ENCODE measurements at places on chromosomes 2 and 18. TPM values are rescaled to one million over a fixed set of nuclear protein-coding genes. Genes with fewer than 3 reads are reported as not detected.

DNA sequence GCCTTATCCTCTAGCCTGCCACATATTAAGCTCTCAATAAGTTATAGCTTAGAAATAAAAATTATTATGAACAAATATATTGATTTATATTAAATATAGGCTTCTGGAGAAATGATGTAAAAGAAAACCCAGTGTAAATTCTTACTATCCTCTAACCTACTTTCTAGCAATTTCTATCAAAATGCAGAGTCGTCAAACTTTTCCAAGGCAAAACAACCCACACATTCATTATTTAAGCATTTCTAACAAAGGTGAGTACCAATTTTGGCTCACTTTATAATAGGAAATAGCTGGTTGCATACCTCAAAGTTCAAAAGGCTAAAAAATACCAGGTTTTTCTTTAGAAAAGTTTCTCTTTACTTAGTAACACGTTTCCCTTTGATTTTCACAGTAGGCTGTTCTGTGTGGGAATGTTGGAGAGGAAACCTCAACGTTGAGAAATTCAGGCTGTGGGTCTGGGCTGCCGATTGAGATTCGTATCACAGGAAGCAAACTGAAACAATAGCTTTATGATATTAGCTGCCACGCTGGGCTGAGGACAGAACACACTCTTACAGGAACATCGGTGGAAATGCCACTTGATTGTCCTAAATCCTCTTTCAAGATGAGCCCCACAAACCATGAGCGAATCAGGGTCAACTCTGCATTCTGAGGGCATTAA lies 53.0 kb downstream of the EPAS1 start:
- H3K27ac ChIP-seq: no peak overlapping the region
- no peaks in the 10 kb centered on the region for H3K27me3 ChIP-seq
- no peak overlapping the region for H3K4me3 ChIP-seq
- H3K36me3 ChIP-seq: peaks cover 12% of the 10 kb centered on the region
- DNase-seq: no peak

DNA sequence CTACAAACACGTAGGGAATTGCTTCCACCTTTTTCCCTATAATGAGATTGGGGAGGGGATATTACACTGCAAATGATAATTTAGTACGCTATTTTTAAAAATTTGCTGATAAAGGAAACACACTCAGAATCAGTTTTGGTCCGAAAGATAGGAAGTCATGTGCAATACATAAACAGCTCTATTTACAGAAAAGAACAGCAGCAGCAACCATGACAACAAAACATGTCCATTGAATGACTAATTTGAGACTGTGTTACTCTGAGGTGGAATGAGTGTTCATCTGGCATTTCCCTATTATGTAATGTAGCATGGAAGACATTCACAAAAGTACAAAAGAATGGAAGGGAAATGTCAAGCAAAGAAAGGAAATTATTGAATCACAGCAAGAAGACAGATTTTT lies 337.2 kb downstream of the NBAS start:
- H3K4me3 ChIP-seq: no peak overlapping the region
- H3K27me3 ChIP-seq: no peaks in the 10 kb centered on the region
- peaks cover 16% of the 10 kb centered on the region for H3K36me3 ChIP-seq
- no peak for DNase-seq
- H3K4me1 ChIP-seq: peaks cover 5% of the 10 kb centered on the region
- H3K27ac ChIP-seq: no peak overlapping the region

The MAP3K19 gene
- not detected for total RNA-seq

GRCh38 chr2:236702657-236703372 lies 133.2 kb downstream of the ACKR3 start:
- no peaks in the 10 kb centered on the region for H3K27me3 ChIP-seq
- H3K27ac ChIP-seq: no peak overlapping the region
- DNase-seq: no peak

- no peak for DNase-seq
- H3K27ac ChIP-seq: no peak overlapping the region
- no peaks in the 10 kb centered on the region for H3K36me3 ChIP-seq
- H3K4me3 ChIP-seq: no peak overlapping the region
- H3K4me1 ChIP-seq: no peaks in the 10 kb centered on the region
Measured at GRCh38 chr2:126638746-126639145, 17.2 kb upstream of the GYPC start.

The RGPD4 gene
- total RNA-seq: 0.35 TPM

DNA sequence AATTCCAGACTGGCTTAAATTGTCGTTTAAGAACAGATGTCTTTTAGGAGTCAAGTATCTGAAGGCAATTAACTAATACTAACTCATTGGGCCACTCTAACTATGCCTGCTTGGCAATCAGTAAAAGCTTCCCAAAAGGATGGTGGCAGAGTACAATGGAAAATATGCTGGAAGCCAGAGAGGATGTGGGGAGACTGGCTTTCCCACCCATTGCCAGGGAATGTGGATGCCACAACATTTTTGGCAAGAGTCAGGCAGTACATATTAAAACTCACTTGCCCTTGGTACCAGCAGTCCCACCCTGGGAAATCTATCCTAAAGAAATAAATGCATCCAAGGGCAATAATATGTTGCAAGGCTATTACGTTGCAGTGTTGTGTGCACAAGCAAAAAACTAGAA lies 74.0 kb upstream of the FZD7 start:
- H3K27ac ChIP-seq: no peak overlapping the region
- H3K4me1 ChIP-seq: no peaks in the 10 kb centered on the region
- H3K27me3 ChIP-seq: peaks cover 8% of the 10 kb centered on the region

- H3K4me1 ChIP-seq: no peaks in the 10 kb centered on the region
- no peaks in the 10 kb centered on the region for H3K36me3 ChIP-seq
- no peak for DNase-seq
Measured at GRCh38 chr2:241051578-241052487, 50.3 kb downstream of the MTERF4 start.

The DES gene
- total RNA-seq: not detected

The C2orf78 gene
- total RNA-seq: not detected

GRCh38 chr2:111186121-111186715 lies 65.5 kb downstream of the BCL2L11 start:
- no peak overlapping the region for H3K4me3 ChIP-seq
- no peak for DNase-seq
- no peak overlapping the region for H3K27ac ChIP-seq
- H3K4me1 ChIP-seq: no peaks in the 10 kb centered on the region
- peaks cover 16% of the 10 kb centered on the region for H3K27me3 ChIP-seq
- no peaks in the 10 kb centered on the region for H3K36me3 ChIP-seq

- peaks cover 10% of the 10 kb centered on the region for H3K27me3 ChIP-seq
- H3K36me3 ChIP-seq: no peaks in the 10 kb centered on the region
- DNase-seq: no peak
Measured at GRCh38 chr2:239037559-239037910, 189.7 kb downstream of the TWIST2 start.

- no peak overlapping the region for H3K4me3 ChIP-seq
- no peaks in the 10 kb centered on the region for H3K27me3 ChIP-seq
- no peak for DNase-seq
- H3K36me3 ChIP-seq: no peaks in the 10 kb centered on the region
- H3K27ac ChIP-seq: no peak overlapping the region
Measured at GRCh38 chr2:66699793-66700676, 265.1 kb downstream of the MEIS1 start.

DNA sequence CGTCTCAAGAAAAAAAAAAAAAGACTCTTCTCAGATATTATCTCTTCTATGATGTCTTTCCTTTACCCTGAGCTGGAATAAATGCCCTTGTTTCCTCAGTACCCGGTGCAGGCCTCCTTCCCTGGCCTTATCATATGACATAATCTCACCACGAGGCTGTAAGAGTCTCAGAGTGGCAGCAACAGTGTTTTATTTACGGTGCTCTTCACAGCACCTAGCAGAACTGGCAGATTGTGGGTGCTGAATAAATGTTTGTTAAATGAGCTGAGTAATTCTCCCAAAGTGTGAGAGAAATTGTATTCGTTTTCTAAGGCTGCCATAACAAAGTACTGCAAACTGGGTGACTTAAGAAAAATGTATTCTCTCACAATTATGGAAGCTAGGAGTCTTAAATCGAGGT lies 82.8 kb upstream of the CD28 start:
- no peak overlapping the region for H3K27ac ChIP-seq
- DNase-seq: no peak
- peaks cover 10% of the 10 kb centered on the region for H3K27me3 ChIP-seq
- H3K4me1 ChIP-seq: peaks cover 3% of the 10 kb centered on the region

- H3K36me3 ChIP-seq: no peaks in the 10 kb centered on the region
- H3K27ac ChIP-seq: no peak overlapping the region
- no peak for DNase-seq
- no peaks in the 10 kb centered on the region for H3K27me3 ChIP-seq
- no peaks in the 10 kb centered on the region for H3K4me1 ChIP-seq
Measured at GRCh38 chr2:219959471-219959870, 332.0 kb downstream of the SLC4A3 start.

The LAMA3 gene
- not detected for total RNA-seq

The SERPINB2 gene
- total RNA-seq: not detected

- H3K4me1 ChIP-seq: peaks cover 11% of the 10 kb centered on the region
- DNase-seq: no peak
- H3K27me3 ChIP-seq: peaks cover 37% of the 10 kb centered on the region
- no peak overlapping the region for H3K4me3 ChIP-seq
- no peak overlapping the region for H3K27ac ChIP-seq
Measured at GRCh38 chr2:26177122-26177521, 4.2 kb downstream of the GAREM2 start.

- no peak overlapping the region for H3K27ac ChIP-seq
- no peak overlapping the region for H3K4me3 ChIP-seq
- peaks cover 25% of the 10 kb centered on the region for H3K27me3 ChIP-seq
- no peaks in the 10 kb centered on the region for H3K36me3 ChIP-seq
- H3K4me1 ChIP-seq: peaks cover 1% of the 10 kb centered on the region
- DNase-seq: no peak
Measured at GRCh38 chr18:23718243-23718720, 29.0 kb downstream of the LAMA3 start.

GRCh38 chr18:36509646-36510197 lies 212.2 kb downstream of the FHOD3 start:
- H3K27ac ChIP-seq: no peak overlapping the region
- no peaks in the 10 kb centered on the region for H3K36me3 ChIP-seq
- no peak overlapping the region for H3K4me3 ChIP-seq
- no peak for DNase-seq

The OBSL1 gene
- total RNA-seq: 0.16 TPM

The ALPP gene
- total RNA-seq: not detected

The IMMT gene
- total RNA-seq: 162 TPM

The GLI2 gene
- total RNA-seq: 1.3 TPM

The RASGRP3 gene
- total RNA-seq: 22.9 TPM

GRCh38 chr2:163731735-163732134 lies 4.1 kb downstream of the FIGN start:
- DNase-seq: no peak
- H3K27me3 ChIP-seq: peaks cover 16% of the 10 kb centered on the region
- H3K4me3 ChIP-seq: no peak overlapping the region
- no peaks in the 10 kb centered on the region for H3K4me1 ChIP-seq
- H3K36me3 ChIP-seq: peaks cover 4% of the 10 kb centered on the region

The GDF7 gene
- not detected for total RNA-seq

- H3K27me3 ChIP-seq: peaks cover 3% of the 10 kb centered on the region
- H3K36me3 ChIP-seq: no peaks in the 10 kb centered on the region
- peaks cover 1% of the 10 kb centered on the region for H3K4me1 ChIP-seq
- no peak overlapping the region for H3K4me3 ChIP-seq
- DNase-seq: no peak
Measured at GRCh38 chr2:55498582-55498981, 20.9 kb upstream of the CFAP36 start.

DNA sequence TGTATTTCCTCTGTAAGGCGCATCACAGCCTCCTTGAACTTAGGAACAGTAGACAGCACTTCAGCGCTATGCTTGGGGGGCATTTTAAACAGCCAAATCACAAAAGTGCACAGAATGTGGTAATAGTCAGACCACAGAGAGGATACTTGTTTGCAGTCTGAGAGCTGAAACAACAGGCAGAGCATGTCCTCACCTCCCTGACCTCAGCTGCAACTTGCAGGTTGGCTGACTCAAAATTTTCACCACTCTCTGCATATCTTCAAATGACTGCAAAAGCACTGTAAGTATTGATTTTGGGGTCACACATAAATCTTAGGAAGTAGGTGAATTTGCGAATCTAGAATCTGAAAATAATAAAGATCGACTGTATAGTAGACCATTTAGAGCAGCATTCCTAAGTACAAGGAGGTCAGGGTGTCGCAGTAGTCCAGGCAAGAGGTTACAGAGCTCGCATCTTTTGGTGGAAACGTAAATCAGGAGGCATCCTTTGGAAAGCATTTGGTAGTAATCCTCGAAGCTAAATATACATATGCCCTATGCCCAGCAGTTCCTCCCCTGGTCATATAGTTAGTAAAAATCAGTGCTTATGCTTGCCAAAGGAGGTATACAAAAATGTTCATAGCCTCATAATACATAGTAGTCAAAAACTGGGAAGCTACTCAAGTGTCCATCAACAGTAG lies 108.2 kb upstream of the MYCN start:
- no peak for DNase-seq
- H3K36me3 ChIP-seq: no peaks in the 10 kb centered on the region
- H3K4me3 ChIP-seq: no peak overlapping the region
- no peaks in the 10 kb centered on the region for H3K27me3 ChIP-seq
- H3K27ac ChIP-seq: no peak overlapping the region

DNA sequence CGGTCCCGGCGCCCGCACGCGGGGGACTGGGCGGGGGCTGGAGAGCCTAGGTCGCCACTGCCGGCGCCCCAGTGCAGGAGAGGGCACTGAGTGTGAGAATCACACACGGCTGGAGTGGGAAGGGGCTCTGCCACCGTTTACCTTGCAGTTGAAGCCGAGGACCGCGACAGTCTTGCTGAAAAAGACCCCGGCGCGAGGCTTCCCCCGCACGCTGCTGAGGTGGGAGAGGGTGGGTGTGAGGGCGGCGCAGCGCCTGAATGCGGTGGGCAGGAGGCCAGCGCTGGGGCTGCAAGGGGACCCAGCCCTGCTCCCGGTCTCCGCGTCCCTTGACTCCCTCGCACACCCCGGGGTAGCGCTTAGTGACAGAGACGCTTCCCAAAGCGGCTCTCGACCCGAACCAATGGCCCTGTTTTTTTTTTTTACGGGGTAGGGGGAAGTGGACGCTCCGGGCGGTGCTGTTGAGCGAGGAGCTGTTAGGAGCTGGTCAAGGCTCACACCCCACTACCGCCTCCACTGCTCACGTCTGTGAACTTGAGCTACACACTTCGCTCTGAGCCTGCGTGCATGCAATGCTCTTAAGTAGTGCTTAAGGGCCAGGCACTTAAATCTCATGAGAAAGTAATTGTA lies 794 bp downstream of the NOTO start:
- H3K27ac ChIP-seq: no peak overlapping the region
- no peak overlapping the region for H3K4me3 ChIP-seq
- peaks cover 2% of the 10 kb centered on the region for H3K4me1 ChIP-seq
- H3K27me3 ChIP-seq: peaks cover 64% of the 10 kb centered on the region

GRCh38 chr2:175599966-175600831 lies 401.9 kb downstream of the LNPK start:
- no peak for DNase-seq
- H3K36me3 ChIP-seq: no peaks in the 10 kb centered on the region
- H3K27ac ChIP-seq: no peak overlapping the region
